ENCODE measurements at places on chromosomes 2 and 18. TPM values are rescaled to one million over a fixed set of nuclear protein-coding genes. Genes with fewer than 3 reads are reported as not detected.

- H3K36me3 ChIP-seq = no peaks in the 10 kb centered on the region
- H3K27me3 ChIP-seq = peaks cover 2% of the 10 kb centered on the region
- no peak for DNase-seq
- H3K4me3 ChIP-seq = no peak overlapping the region
- no peaks in the 10 kb centered on the region for H3K4me1 ChIP-seq
- no peak overlapping the region for H3K27ac ChIP-seq
These were observed 59.5 kb upstream of the SP3 start for GRCh38 chr2:174024524-174025270.

DNA sequence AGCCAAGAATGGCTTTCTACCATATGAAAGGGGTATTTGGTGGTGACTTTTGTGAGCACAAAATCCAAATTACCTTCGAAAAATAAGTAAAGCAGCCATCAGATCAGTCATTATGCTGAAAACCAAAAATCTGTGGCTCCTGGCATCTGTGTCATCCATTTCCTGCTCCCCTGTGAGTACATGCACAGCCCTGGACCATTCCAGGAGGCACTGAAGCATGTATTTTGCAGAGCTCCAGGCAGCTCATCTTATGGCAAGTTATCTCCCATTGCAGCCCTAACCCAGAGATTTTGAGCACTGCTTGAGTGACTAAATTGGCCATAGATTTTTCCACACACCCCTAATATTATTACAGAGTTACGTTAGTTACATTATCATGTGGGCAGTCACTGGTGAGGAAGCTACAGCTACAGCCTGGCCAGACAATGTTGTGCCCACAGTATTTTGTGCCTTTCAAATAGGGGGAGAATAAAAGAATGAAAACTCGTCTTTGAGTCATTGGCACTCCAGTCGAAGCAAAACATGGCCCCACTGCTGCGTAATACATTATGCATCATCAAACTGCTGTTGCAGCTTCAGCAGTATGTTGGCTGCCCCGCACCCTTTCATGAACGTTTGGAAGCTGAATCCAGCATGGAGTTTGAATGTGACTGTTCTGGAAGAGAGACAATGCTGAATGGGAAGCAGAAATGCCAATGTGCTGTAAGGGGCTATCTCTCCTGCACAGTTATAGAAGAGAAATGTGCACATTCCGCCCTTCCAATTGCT lies 702.2 kb downstream of the RNF144A start:
- H3K27ac ChIP-seq = no peak overlapping the region
- no peak for DNase-seq
- no peaks in the 10 kb centered on the region for H3K27me3 ChIP-seq

GRCh38 chr2:25920786-25921415 lies 42.6 kb upstream of the ASXL2 start:
- H3K36me3 ChIP-seq = no peaks in the 10 kb centered on the region
- no peak overlapping the region for H3K27ac ChIP-seq
- no peak overlapping the region for H3K4me3 ChIP-seq
- H3K4me1 ChIP-seq = peaks cover 6% of the 10 kb centered on the region

DNA sequence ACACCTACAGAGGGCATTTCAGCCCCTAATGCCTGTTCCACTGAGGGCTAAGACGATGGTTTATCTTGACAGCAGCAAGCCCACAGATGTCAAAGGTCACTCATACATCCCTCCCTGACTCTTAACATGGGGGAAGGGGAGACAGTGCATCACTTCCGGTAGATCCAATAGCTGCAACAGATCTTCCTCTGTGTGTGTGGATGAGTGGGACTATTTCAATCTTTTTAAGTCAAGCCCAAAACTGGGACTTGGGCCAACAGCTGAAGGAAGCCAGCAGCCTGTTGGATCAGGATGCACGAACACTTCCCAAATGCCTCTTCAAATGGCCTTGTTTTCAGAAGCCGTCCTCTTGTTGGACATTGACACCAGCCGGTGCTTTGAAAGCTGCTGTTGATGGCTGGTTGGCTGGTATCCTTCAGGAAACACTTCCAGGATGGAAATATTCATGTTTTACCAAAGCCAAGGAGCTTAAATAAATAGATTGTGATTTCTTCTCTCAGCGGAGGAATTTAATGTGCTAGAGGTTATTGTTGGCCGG lies 59.2 kb downstream of the IL1R2 start:
- H3K27me3 ChIP-seq = peaks cover 13% of the 10 kb centered on the region
- H3K4me1 ChIP-seq = peaks cover 4% of the 10 kb centered on the region
- DNase-seq = no peak
- H3K27ac ChIP-seq = peak overlapping the region; percentile 6

GRCh38 chr2:43161650-43162510 lies 64.5 kb downstream of the ZFP36L2 start:
- no peaks in the 10 kb centered on the region for H3K27me3 ChIP-seq
- H3K27ac ChIP-seq = peak overlapping the region; percentile 91
- H3K4me3 ChIP-seq = peak overlapping the region; percentile 1
- no peaks in the 10 kb centered on the region for H3K36me3 ChIP-seq

DNA sequence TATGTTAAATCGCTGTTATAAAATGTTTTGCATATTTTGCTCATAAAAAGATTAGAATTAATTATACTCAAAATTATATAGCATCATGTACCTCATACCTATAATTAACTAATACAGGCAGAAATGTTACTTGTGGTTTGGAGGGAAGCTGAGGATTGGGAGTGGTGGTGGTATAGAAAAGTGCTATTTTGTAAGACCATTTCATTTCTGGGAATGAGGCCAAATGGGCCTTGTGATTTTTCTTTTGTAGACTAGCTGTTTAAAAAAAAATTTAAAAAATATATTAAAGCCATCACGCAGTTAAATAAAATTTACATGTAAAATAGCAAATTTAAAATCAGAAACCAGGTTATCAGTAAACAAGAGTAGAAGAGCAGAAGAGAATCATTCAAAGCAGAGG lies 560.8 kb upstream of the FAM98A start:
- H3K27ac ChIP-seq = no peak overlapping the region
- H3K4me3 ChIP-seq = no peak overlapping the region
- H3K4me1 ChIP-seq = no peaks in the 10 kb centered on the region
- DNase-seq = no peak
- no peaks in the 10 kb centered on the region for H3K27me3 ChIP-seq

DNA sequence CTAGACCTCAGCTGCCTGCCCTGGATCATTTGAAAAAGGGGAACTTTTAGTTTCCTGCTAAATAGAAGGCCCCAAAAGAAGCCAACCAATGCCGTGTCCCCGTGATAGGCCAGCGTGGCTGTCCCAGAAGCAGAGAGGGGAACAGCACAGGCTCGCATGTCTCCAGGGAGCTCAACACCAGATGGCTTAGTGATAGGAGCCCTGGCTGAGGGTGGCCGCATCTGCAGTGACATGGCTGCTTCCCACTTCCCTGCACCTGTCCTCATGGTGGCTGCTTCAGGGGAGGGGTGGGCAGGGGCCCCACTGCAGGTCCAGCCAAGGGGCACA lies 79.6 kb downstream of the MBP start:
- H3K4me1 ChIP-seq = peaks cover 70% of the 10 kb centered on the region
- peak overlapping the region; percentile 98 for H3K27ac ChIP-seq
- H3K36me3 ChIP-seq = peaks cover 13% of the 10 kb centered on the region
- no peaks in the 10 kb centered on the region for H3K27me3 ChIP-seq
- peak overlapping the region; percentile 59 for H3K4me3 ChIP-seq

GRCh38 chr2:128264881-128265607 lies 53.6 kb downstream of the HS6ST1 start:
- peaks cover 2% of the 10 kb centered on the region for H3K4me1 ChIP-seq
- no peaks in the 10 kb centered on the region for H3K36me3 ChIP-seq
- H3K27me3 ChIP-seq = no peaks in the 10 kb centered on the region
- no peak overlapping the region for H3K4me3 ChIP-seq
- H3K27ac ChIP-seq = no peak overlapping the region
- no peak for DNase-seq

GRCh38 chr2:167935803-167936110 lies 311.6 kb downstream of the STK39 start:
- no peaks in the 10 kb centered on the region for H3K36me3 ChIP-seq
- peaks cover 14% of the 10 kb centered on the region for H3K27me3 ChIP-seq
- H3K4me3 ChIP-seq = no peak overlapping the region
- no peaks in the 10 kb centered on the region for H3K4me1 ChIP-seq
- DNase-seq = no peak

- H3K4me3 ChIP-seq = no peak overlapping the region
- peaks cover 24% of the 10 kb centered on the region for H3K4me1 ChIP-seq
- DNase-seq = no peak
- no peaks in the 10 kb centered on the region for H3K36me3 ChIP-seq
These were observed 4.5 kb downstream of the SEMA4F start for GRCh38 chr2:74658516-74658915.

DNA sequence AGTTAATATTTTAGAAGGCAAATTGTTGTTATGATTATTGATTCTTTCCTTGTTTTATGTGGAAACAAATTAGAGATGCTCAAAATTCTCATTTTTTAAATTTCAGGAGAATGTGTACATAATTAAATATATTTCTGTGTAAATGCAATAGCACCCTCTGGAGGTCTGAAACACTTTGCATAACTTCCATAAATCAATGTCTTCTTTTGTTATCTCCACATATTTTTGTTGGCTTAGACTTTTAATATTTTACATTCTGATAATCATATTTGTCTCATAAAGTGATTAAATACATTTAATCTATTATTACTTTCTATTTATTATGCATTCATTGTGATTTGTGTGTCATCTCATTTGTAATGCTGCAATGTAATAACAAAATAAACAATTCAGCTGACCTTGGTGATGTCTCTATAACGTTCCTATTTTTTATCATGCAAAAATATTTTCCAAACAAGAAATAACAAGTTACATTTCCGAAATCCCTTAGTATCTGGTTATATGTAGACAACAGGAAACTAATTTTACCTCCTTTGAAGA lies 201.8 kb upstream of the GALNT5 start:
- DNase-seq = no peak
- H3K27me3 ChIP-seq = peaks cover 6% of the 10 kb centered on the region
- no peak overlapping the region for H3K4me3 ChIP-seq
- H3K36me3 ChIP-seq = no peaks in the 10 kb centered on the region
- no peak overlapping the region for H3K27ac ChIP-seq
- no peaks in the 10 kb centered on the region for H3K4me1 ChIP-seq

GRCh38 chr2:44679584-44679983 lies 261.9 kb upstream of the SIX3 start:
- H3K27ac ChIP-seq = no peak overlapping the region
- H3K4me1 ChIP-seq = peaks cover 2% of the 10 kb centered on the region
- no peak overlapping the region for H3K4me3 ChIP-seq
- no peak for DNase-seq
- no peaks in the 10 kb centered on the region for H3K27me3 ChIP-seq

- H3K27ac ChIP-seq = no peak overlapping the region
- no peaks in the 10 kb centered on the region for H3K36me3 ChIP-seq
- no peak for DNase-seq
- peaks cover 17% of the 10 kb centered on the region for H3K27me3 ChIP-seq
- no peaks in the 10 kb centered on the region for H3K4me1 ChIP-seq
These were observed 218.8 kb upstream of the RAB6C start for GRCh38 chr2:129760669-129761068.

GRCh38 chr2:121809607-121810006 lies 54.2 kb downstream of the TSN start:
- H3K4me1 ChIP-seq = peaks cover 4% of the 10 kb centered on the region
- H3K27ac ChIP-seq = no peak overlapping the region
- DNase-seq = no peak
- peaks cover 11% of the 10 kb centered on the region for H3K27me3 ChIP-seq

DNA sequence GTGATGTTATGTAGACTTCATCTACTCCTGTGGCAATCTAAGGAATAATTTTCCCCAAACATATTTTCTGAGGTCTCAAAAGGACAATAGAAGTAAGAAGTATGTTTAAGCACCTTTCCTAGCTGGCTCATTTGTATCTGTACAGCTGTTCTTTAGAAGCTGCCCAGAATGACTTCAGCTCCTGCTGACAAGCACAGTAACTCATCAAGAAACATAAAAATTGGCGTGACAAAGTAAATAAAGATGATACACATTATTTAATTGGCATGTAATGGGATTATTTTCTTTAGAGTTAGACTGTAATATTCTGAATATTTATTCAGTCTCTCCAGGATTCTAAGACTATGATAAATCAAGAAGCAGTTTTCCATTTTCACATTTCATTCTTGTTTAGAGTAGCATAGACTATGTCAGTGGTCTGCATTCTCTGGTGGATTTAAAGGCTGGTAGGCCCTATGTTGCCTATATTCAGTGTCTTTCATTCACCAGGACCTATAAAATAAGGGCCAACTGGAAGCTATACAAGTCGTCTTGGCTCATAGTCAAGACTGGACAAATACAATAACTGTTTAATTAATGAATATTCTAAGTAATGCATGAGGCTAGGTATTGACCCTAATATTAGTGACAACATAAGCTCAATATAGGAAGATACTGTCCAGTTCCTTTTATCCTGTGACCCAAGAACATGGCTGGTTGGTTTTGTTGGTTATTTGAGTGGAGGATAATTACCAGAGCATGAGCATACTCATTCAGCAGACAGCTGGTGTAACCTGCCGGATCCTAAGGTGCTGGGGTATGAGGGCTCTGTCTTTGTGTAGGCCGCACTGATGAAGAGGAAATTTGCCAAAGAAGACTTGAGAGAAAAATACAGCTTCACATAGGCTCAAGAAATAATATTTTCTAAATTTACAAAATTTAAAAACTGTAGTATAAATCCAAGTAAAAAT lies 107.0 kb downstream of the PDE1A start:
- no peak for DNase-seq
- no peaks in the 10 kb centered on the region for H3K4me1 ChIP-seq
- no peak overlapping the region for H3K27ac ChIP-seq

GRCh38 chr18:55012008-55012407 lies 52.7 kb upstream of the CCDC68 start:
- no peaks in the 10 kb centered on the region for H3K36me3 ChIP-seq
- no peak for DNase-seq
- H3K27me3 ChIP-seq = no peaks in the 10 kb centered on the region

GRCh38 chr2:204012072-204012653 lies 75.6 kb downstream of the ICOS start:
- no peak overlapping the region for H3K4me3 ChIP-seq
- no peak for DNase-seq
- H3K27me3 ChIP-seq = no peaks in the 10 kb centered on the region
- H3K4me1 ChIP-seq = peaks cover 12% of the 10 kb centered on the region
- H3K36me3 ChIP-seq = no peaks in the 10 kb centered on the region
- H3K27ac ChIP-seq = no peak overlapping the region

IL18R1 gene
- 0.39 TPM for total RNA-seq

POTEJ gene
- total RNA-seq = not detected

ABCA12 gene
- total RNA-seq = not detected

ZNF521 gene
- total RNA-seq = not detected

EHD3 gene
- 3.6 TPM for total RNA-seq

ABCG8 gene
- total RNA-seq = not detected

C2orf66 gene
- total RNA-seq = not detected

EGR4 gene
- total RNA-seq = not detected

CYBRD1 gene
- total RNA-seq = 0.47 TPM

DSG2 gene
- total RNA-seq = 0.30 TPM

GATA6 gene
- total RNA-seq = not detected

THSD7B gene
- total RNA-seq = not detected

ASPRV1 gene
- 2.8 TPM for total RNA-seq

OSR1 gene
- not detected for total RNA-seq

IRS1 gene
- total RNA-seq = 14.0 TPM

FBXO48 gene
- total RNA-seq = 4.8 TPM

LRRTM4 gene
- total RNA-seq = not detected

MAP3K19 gene
- not detected for total RNA-seq

NEURL3 gene
- total RNA-seq = 0.39 TPM

ALKAL2 gene
- not detected for total RNA-seq

ATOH8 gene
- not detected for total RNA-seq

Measured in naive thymus-derived CD8-positive, alpha-beta T cell (primary cell).